ENCODE measurements at places on chromosomes 12 and 14. TPM values are rescaled to one million over a fixed set of nuclear protein-coding genes. Genes with fewer than 3 reads are reported as not detected.

The ABCB9 gene
- total RNA-seq: 3.9 TPM

The KRT78 gene
- total RNA-seq: not detected

The FAM90A1 gene
- total RNA-seq: 0.09 TPM

The CFAP251 gene
- total RNA-seq: 0.09 TPM

The VPS37B gene
- total RNA-seq: 28.2 TPM
